ENCODE measurements at places on chromosomes 16 and 17. TPM values are rescaled to one million over a fixed set of nuclear protein-coding genes. Genes with fewer than 3 reads are reported as not detected.

The EPOP gene
- 3.2 TPM for total RNA-seq

The ITGAL gene
- not detected for total RNA-seq

- peak; percentile 81 for DNase-seq
Observed at GRCh38 chr17:36943250-36944191, 5.2 kb upstream of the AATF start.

The MCRIP2 gene
- total RNA-seq = 34.2 TPM

DNA sequence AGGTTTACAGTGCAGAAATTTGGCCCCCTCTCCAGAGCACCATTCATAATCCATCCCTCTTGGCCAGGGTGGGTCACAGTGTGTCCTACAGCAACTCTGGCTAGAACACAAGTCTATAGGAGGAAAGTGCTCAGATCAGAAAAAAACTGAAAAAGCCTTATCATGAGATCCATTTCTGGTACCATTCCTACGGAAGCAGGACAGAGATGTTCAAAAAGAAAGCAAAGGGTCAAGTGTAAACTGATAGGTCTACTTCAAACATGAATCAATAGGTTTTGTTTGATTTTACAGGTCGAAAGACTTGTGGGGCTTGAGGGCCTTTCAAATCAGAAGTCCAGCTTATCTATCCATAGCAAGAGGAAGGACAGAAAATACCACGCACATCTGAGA is 326.4 kb downstream of the SOX9 start:
- no peak for DNase-seq

Measured in endodermal cell (in vitro differentiated cells).